ENCODE measurements at places on chromosomes 16 and 17. TPM values are rescaled to one million over a fixed set of nuclear protein-coding genes. Genes with fewer than 3 reads are reported as not detected.

DNA sequence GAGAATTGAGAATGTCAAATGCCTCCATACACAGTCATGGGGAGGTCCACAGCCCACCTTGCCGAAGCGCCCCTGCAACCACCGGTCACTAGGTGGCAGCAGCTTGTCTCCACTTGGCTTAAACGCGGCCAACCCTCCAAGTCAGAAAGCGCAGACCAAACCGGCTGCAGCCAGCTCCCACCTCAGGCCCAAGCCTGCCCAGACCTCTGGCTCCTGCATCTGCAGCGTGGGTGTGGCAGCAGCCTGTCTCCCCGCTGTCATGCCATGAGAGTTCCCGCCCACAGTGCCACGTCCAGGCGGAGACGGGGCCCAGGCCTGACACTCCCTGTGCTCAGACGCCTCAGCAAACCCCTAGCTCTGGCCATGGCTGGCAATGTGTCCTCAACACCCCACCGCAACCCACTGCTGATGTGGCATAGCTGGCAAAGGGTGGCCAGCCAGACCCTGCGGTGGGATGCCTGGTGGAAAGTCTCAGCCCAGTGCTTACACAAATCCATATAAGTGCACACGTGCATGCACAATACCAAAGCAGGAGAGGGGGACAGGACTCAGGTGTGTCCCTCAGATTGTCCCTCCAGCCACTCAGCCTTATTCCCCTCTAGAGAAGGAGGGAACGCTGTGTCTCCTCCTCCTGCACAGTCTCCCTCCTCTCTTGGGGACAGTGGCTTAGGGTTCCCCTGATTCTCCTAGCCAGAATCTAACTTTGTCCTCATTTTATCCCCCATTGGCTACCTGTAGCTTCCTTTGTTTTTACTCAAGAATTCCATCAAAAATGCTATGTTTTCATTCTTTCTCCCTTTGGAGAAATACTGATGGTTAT is 10.9 kb downstream of the COPZ2 start:
- DNase-seq: peak; percentile 85

GRCh38 chr17:5304636-5305035 is 22.6 kb downstream of the RABEP1 start:
- DNase-seq: peak; percentile 17

DNA sequence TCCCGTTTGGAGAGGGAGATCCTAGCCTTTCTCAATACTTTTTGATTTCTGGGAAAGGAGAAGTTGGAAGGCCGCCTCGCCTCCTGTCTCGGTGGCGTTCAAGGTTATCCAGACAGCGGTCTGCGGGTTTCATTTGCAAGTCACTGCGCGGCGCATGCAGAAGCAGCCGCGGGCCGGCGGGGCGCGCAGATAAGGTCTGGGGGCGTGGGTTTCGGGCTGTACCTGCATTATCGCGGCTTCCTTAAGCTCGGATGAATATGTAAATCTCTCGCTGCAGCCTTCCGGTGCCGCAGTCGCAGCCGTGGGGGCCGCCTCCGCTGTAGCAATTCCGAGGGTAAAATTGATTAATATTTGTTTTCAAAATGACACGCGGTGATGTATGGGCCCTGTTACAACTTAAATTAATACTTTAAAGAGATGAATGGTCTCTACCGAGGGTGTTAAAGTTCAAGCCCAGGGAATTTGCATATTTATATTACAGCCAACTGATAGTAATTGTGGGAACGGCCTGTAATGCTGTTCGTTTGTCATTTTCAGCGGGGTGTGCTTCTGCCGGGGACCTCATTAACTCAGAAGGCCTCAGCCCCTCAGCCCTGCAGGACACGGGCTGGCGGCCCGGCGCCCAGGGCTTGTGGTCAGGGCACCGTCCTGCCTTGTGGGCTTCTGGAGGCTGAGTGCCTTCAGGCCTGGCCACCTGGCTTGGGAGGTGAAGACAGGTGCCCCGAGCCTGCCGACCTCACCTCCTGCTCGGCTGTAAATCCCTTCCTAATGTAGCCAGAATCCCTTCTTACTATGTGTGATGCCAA is 99.4 kb downstream of the CYLD start:
- DNase-seq: no peak

DNA sequence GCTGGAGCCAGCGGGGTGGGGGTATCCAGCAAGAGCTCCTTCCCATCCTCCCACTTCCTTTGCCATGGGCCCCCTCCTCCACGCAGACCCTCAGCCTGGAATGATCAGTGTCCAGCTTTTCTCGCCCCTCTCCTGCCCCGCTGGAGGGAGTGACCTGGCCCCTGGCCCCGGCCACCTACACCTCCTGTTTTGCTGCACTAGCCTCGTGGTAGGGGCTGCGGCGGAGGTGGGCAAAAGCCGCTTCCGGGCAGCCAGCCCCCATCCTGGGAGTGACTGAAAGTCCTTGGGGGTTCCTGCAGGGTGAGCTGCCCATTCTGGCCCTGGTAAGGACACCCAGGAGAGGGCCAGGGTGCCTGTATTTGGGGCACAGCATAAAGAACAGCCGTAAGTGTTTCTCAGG is 295.7 kb downstream of the SEC14L1 start:
- DNase-seq: no peak

DNA sequence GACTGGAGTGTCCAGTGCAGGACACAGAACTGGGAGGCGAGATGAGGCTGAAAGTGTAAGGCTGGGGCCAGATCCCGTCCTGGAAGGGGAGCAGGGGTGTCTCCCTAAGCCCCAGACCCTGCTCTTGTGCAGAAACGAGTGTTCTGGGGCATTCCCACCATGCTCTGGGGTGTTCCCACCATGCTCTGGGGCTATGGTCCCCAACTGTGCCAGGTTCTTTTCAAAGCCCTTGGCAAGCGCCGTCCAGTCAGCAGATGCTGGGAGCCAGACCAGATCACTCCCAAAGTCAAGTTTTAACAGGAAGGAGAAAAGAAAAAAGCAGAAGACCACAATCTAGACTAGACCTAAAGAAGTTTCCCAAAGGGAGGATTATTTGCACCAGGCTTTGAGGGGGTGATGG is 2.5 kb downstream of the TAX1BP3 start:
- no peak for DNase-seq

The TP53TG3E gene
- not detected for total RNA-seq

The ZFPM1 gene
- 0.65 TPM for total RNA-seq

GRCh38 chr17:45222996-45223538 is 1.4 kb downstream of the FMNL1 start:
- DNase-seq: no peak

DNA sequence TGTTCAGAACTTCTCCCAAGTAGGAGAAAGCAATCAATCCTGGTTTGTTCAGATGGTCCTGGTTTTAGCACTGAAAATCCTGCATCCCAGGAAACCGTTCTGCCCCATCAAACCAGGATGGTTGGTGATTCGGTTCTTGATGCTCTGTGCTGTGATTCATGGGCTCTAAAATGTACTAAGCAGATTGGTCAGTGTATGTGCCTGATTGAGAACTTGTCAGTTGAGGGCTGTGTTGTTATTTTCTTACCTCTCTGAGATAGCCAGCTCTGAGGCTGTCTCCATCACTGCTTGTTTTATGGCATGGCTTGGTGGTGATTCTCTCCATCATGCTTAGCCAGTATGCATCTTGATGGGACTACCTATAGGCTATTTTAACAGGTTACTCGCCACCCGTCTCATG is 246.9 kb upstream of the RBFOX1 start:
- DNase-seq: no peak

The ITGA3 gene
- 112 TPM for total RNA-seq

The NPIPB9 gene
- total RNA-seq: 1.4 TPM

The IRX6 gene
- not detected for total RNA-seq

- DNase-seq: no peak
Observed at GRCh38 chr16:55275167-55275566, 48.8 kb upstream of the IRX6 start.

The CCL7 gene
- not detected for total RNA-seq

GRCh38 chr16:78134944-78135619 is 35.6 kb downstream of the WWOX start:
- DNase-seq: no peak

DNA sequence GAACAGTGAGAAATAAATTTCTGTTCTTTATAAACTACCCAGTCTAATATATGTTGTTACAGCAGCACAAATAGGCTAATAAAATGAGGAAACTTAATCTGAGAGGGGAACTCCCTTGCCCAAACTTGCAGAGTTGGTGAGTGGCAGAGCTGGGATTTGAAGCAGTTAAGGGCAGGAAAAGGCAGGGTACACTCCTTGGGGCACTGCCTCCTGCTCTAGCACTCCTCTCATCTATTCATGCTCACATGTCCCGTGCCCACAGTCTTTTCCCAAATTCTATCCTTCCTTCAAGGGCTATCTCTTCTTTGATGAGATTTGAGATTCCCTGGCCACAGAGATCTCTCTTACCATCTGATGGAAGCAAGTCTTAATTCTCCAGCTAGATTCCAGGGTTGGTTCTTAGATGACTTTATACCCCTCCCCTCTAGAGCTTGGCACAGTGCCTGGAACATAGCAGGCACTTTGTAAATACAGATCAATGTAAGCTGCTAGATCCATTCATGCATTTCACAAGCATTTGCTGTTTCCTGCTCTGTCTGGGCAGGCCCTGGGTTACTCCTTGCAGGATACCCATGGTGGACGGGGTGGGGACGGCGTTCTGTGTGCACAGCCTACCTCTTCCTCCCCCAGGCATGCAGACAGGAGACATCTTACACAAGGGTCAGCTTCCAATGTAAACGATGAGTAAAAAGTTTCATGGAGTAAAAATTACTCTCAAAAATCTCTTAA is 39.2 kb upstream of the ABCC12 start:
- DNase-seq: no peak

- no peak for DNase-seq
Observed at GRCh38 chr17:80452173-80452915, 24.1 kb downstream of the NPTX1 start.

- no peak for DNase-seq
Observed at GRCh38 chr17:82225368-82226029, 3.3 kb upstream of the SLC16A3 start.

GRCh38 chr16:78770353-78771091 is 671.1 kb downstream of the WWOX start:
- no peak for DNase-seq

GRCh38 chr17:57062865-57063264 is 22.2 kb upstream of the AKAP1 start:
- no peak for DNase-seq

GRCh38 chr17:77437017-77437416 is 296.2 kb downstream of the SEC14L1 start:
- DNase-seq: no peak

DNA sequence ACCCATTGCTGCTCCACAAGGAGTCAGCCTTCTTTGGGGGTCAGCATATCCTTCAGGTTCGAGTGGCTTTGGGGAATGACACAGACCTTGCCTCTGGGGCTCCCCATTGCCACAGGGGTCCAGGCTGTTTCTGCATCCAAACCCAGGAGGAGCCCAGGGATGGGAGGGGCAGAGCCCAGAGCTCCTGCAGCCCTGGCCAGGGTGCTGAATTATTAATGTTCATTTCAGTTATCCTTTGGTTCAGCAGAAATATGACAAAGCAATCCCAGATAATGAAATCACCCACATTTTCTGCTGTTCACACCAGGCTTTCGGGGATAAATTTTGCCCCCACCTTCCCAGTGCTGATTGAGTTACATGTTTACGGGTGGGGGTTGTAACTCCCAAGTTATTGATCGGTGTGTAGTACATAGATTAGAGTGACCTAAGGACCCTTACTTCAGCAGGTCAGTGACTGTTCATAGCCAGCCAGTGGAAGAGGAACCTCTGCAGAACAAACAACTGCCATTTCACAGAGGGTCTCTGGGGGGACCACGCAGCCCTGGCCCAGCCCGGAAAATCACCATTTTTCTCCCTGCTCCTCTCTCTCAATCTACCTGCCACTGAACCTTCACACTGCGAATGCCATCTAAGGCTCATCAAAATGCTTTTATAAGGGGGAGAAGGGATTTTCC is 240.3 kb upstream of the N4BP1 start:
- DNase-seq: no peak

GRCh38 chr17:29615048-29615385 is 7.7 kb downstream of the CORO6 start:
- DNase-seq: no peak

The SPATA22 gene
- not detected for total RNA-seq

The DPEP1 gene
- 0.20 TPM for total RNA-seq

The HS3ST6 gene
- not detected for total RNA-seq

DNA sequence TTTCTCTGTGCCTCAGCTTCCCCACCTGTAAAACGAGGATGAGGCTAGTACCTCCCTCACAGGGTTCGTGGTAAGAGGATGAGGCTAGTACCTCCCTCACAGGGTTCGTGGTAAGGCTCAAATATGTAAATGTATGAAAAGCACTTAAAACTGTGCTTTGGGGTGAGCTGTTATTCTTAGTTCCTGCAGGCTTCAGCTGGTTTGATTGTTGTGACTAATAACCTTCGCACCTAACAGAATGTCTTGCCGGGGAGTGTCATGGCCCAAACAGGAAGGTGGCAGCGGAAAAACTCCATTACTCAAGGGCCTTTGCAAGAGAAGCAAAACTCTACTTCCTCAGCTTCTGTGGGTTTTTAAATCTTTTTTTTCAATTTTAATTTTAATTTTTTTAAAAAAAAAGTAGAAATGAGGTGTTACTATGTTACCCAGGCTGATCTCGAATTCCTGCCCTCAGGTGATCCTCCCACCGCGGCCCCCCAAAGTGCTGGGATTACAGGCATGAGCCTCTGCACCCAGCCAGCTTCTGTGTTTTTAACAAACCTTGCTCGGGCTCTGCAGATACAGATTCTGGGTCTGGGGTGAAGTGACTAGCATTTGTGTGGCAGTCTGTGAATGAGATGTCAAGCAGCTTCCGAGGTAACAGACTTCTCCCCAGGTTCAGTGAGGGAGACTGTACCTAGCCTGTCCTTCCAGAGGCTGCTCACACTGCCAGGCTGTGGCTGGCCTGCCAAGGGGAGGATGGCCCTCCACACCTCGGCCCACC is 103.0 kb downstream of the RAB11FIP4 start:
- no peak for DNase-seq

- peak; percentile 62 for DNase-seq
Observed at GRCh38 chr16:31458073-31458843, 1.0 kb upstream of the ARMC5 start.

The USP43 gene
- not detected for total RNA-seq

The CRISPLD2 gene
- under 0.01 TPM for total RNA-seq

- DNase-seq: no peak
Observed at GRCh38 chr17:61594294-61594825, 3.3 kb upstream of the NACA2 start.

DNA sequence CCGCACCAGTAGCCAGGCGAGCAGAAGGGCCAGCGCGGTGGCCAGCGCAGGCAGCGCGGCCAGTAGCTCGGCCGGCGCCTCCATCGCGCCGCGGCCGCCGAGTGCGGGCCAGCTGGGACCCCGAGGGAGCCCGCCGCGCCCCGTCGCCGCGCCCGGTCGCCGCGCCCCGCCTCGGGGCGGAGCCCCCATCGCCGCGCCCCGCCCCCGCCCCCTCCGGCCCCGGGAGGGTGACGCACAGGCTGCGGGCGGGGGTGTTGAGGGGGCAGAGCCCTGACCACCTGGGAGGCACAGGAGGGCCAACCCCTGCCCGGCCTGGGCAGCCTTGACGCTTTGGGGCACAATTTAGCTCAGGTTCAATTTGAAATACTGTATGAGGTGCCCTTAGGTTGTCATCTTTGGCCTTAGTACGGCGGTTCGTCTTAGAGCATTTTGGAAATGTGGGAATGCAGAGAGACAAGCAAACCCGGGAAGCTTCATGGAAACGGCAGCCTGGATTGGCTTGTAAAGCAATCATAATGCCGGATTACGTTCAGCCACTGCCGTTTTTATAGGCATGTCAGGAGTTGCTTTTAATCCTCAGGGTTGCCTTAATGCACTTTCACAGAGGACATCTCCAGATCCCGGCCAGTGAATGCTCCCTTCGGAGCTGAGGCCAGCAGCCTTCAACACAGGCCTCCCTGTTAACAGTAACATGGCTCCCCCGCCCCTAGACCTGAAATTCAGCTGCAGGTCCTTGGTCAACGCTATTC is at the start of gene MXRA7:
MXRA7 (minus strand) TSS at position 103 of the 749 bp plus-strand sequence; CDS start at position 84, 19 bp downstream.
- DNase-seq: peak; percentile 72

Data from lung microvascular endothelial cell (primary cell).